Heart left ventricle (tissue), 16 donors: ENCODE measurements at places on chromosomes 7 and 10. TPM values are rescaled to one million over a fixed set of nuclear protein-coding genes. Genes with fewer than 3 reads are reported as not detected.

The VWDE gene
- 0.07 TPM for total RNA-seq

The KIAA1549 gene
- 1.8 TPM for total RNA-seq

GRCh38 chr10:130352291-130352645, 216.1 kb downstream of the GLRX3 start:
- DNase-seq = no peak
- H3K27me3 ChIP-seq = no peaks in the 10 kb centered on the region
- H3K4me3 ChIP-seq = no peak overlapping the region
- H3K27ac ChIP-seq = no peak overlapping the region

- DNase-seq = no peak
- H3K27me3 ChIP-seq = no peaks in the 10 kb centered on the region
- H3K27ac ChIP-seq = no peak overlapping the region
- no peak overlapping the region for H3K4me3 ChIP-seq
- H3K4me1 ChIP-seq = no peaks in the 10 kb centered on the region
- H3K36me3 ChIP-seq = no peaks in the 10 kb centered on the region
Measured at GRCh38 chr7:63114371-63114985, 884.2 kb upstream of the ZNF722 start.

DNA sequence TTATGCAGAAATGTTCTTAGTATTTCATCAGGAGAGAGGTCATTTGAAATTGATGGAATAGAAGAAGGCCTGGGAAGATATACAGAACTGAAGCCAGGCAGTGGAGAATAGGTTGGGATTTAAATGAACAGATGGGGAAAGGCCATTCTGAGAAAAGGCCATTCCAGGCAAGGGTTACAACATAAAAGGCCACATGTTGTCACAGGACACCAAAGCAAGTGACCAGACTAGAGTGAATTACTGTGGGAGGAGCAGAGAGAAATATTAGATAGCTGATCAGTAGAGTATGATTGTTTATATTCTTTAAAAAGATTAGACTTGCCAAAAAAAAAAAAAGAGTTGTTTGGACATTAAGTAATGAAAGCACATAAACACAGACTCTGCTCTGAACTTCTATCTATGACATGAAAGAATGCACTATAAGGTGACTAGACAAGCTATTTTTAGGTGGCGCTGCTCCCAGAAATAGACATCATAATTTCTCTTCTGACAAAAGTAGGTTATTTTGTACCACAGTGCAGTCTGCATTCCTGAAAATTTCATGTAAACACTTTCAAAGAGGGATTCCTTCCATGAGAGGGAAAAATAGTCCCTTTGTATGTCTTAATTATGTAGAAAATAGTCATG, 55.2 kb upstream of the DKK1 start:
- H3K36me3 ChIP-seq = no peaks in the 10 kb centered on the region
- no peaks in the 10 kb centered on the region for H3K27me3 ChIP-seq
- peak overlapping the region; percentile 28 for H3K27ac ChIP-seq
- no peak for DNase-seq
- no peak overlapping the region for H3K4me3 ChIP-seq

DNA sequence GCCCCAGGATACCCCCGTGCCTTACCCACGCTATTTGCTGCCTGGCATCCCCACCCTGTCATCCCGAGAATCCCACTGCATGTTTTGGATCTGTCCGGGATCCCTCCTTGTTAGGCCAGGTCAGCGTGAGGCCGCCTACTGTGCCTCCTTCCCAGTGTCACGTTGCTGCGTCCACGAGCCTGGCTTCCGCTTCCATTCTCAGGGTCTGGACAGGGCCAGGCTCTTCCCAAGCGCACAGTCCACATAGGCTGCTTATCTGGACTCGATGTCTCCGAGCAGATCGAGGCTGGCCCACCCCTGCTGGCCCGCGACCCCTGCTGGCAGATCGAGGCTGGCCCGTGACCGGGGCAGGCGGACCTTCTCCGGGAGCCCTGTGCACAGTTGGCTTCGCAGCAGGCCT, 27.1 kb downstream of the FOXK1 start:
- no peak for DNase-seq
- H3K4me1 ChIP-seq = peaks cover 28% of the 10 kb centered on the region
- H3K27me3 ChIP-seq = no peaks in the 10 kb centered on the region
- H3K36me3 ChIP-seq = no peaks in the 10 kb centered on the region
- H3K4me3 ChIP-seq = no peak overlapping the region

- no peak overlapping the region for H3K4me3 ChIP-seq
- H3K4me1 ChIP-seq = peaks cover 19% of the 10 kb centered on the region
- no peak for DNase-seq
- no peak overlapping the region for H3K27ac ChIP-seq
- H3K27me3 ChIP-seq = no peaks in the 10 kb centered on the region
- H3K36me3 ChIP-seq = peaks cover 52% of the 10 kb centered on the region
Measured at GRCh38 chr10:98417973-98418664, 3.1 kb upstream of the PYROXD2 start.

The ZNF485 gene
- 1.9 TPM for total RNA-seq

The ORAI2 gene
- total RNA-seq = 7.7 TPM

The CARD11 gene
- 0.33 TPM for total RNA-seq

The NIPSNAP2 gene
- 410 TPM for total RNA-seq

GRCh38 chr10:51620131-51620530, 79.3 kb downstream of the CSTF2T start:
- no peaks in the 10 kb centered on the region for H3K4me1 ChIP-seq
- H3K36me3 ChIP-seq = no peaks in the 10 kb centered on the region
- no peak overlapping the region for H3K27ac ChIP-seq
- H3K27me3 ChIP-seq = no peaks in the 10 kb centered on the region
- no peak for DNase-seq

DNA sequence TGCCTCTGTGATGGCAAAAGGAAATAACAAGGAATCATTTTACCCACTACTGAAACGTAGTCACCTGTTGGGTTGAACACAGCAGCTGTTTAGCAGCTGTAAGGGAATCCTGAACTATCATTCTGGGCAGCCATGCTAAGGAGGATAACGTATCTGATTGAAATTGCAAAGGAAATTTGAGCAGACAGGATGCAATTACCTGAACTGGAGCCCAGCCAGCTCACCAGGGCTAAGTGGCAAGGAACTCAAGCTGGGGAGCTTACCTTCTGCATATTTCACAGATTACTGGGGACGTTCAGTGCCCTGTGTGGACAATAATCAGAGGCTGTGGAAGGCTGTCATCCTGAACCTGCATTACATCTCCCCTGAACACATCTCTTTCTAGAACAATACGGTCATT, 650.5 kb downstream of the SORCS3 start:
- H3K36me3 ChIP-seq = no peaks in the 10 kb centered on the region
- H3K4me1 ChIP-seq = no peaks in the 10 kb centered on the region
- H3K27ac ChIP-seq = no peak overlapping the region
- DNase-seq = no peak
- H3K27me3 ChIP-seq = no peaks in the 10 kb centered on the region
- H3K4me3 ChIP-seq = no peak overlapping the region

- no peak for DNase-seq
- no peaks in the 10 kb centered on the region for H3K4me1 ChIP-seq
- H3K4me3 ChIP-seq = no peak overlapping the region
- no peaks in the 10 kb centered on the region for H3K36me3 ChIP-seq
- H3K27me3 ChIP-seq = no peaks in the 10 kb centered on the region
Measured at GRCh38 chr7:81173766-81174281, 255.0 kb upstream of the SEMA3C start.

DNA sequence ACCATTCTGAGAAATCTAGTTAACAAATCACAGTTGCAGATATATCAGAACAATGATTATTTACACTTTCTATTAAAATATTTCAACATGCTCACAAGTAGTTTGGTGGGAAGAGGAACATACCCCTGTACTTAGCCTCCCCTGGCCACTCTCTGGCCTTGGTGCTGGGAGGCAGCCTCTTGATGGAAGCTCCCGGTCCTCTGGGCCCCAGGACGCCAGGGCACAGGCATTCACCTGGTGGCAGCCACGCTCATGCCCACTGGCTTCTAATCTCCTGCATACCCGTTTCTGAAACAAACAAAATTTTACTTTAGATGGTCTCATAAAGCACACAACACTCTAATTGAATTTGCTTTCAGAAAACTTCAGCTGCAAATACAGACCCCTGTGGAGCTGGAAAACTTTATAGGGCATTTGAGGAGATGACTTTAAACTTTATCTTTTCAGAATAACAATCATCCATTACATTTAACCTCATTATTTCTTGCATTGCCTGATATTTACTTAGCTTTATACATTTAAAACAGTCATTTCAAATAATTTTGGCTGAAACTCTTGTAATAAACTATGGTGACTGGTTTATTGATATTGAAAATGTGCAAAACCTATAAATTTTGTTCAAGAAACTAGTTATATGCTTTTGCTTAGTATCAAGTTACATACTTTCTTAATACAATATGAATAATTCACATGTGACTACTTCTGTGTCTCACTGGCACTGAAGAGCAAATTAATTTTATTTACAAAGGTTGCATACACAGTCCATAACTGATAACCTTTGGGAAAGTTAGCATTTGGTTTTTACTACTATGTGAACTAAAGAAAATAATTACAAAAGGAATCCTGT, 30.8 kb downstream of the C10orf143 start:
- DNase-seq = no peak
- H3K27me3 ChIP-seq = no peaks in the 10 kb centered on the region
- H3K4me1 ChIP-seq = no peaks in the 10 kb centered on the region
- H3K36me3 ChIP-seq = no peaks in the 10 kb centered on the region
- no peak overlapping the region for H3K27ac ChIP-seq

DNA sequence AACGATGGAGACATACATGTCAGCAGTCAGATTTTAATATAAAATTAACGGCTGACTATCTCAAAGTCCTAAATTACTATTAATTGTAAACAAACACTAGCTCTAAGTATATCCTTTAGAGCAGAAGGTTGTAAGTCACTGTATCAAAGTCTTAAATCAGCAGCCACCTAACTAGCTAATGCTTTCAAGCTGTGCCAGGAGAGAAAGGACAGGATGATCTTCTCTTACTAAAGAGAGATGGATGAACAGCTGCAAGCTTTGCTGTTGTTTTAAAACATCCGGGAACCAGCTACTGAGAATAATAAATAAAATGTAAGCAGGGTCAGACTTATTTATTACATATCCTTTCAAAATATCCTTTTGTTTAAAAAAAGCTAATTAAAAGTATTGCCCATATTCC, 24.0 kb upstream of the ABLIM1 start:
- H3K4me3 ChIP-seq = peak overlapping the region; percentile 31
- no peaks in the 10 kb centered on the region for H3K27me3 ChIP-seq
- H3K4me1 ChIP-seq = peaks cover 10% of the 10 kb centered on the region

- no peak overlapping the region for H3K27ac ChIP-seq
- H3K4me1 ChIP-seq = peaks cover 26% of the 10 kb centered on the region
- no peaks in the 10 kb centered on the region for H3K36me3 ChIP-seq
- DNase-seq = no peak
- H3K4me3 ChIP-seq = no peak overlapping the region
Measured at GRCh38 chr10:128025951-128026350, 100.3 kb downstream of the MKI67 start.

DNA sequence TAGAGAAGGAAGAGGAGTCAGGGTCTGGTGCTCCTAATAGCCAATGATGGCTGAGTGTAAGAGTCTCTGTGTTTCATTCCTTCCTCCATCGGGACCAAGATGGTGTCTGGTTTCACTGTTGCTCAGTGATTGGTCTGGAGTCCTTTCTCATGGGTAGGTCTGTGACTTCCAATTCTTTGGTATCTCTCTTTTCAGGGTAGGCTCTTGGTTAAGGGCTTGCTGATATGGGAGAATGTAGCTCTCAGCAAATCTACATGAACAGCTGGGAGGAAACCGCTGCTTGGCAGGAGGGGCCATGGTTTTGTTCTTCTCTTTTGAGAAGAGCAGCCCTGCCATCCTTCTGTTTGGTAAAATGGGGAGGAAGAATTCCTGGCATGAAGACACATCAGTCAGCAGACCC, 209.1 kb upstream of the PODXL start:
- H3K27ac ChIP-seq = no peak overlapping the region
- no peaks in the 10 kb centered on the region for H3K27me3 ChIP-seq
- no peak for DNase-seq
- no peaks in the 10 kb centered on the region for H3K4me1 ChIP-seq

DNA sequence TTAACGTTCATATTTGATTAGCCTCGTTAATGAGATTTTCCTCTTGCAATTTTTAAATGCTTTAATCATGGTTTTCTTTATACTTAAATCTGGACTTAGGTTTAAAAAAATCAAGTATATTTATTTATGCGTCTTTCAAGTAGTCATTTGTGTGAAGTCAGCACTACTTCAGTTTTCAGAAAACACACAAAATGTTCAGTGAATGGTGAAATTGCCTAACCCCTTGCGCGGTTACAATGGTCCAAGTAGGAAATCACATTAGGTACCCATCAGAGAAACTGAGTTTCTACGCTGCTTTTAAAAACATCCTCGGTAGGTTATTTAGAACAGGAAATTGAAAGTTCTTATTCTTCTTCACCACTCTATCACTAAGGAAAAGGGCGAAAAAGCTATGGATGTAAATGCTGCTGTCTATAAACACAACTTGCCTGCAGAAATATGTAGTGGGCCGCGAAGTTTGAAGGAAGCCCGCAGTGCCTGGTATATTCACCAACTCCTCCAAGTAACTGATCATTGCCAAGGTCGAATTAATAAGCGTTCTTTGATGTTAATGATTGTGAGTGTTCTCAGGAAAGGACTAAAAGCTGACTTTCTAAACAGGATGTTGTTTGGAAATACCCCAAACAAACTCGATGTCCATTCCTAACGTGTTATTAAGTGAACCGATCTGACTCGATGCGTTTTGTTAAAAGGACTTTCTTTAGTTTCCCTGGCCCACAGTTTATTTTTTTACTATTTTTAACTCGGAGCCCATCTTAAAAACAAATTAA, 1.0 kb downstream of the SYPL1 start:
- H3K4me1 ChIP-seq = peaks cover 30% of the 10 kb centered on the region
- no peak for DNase-seq
- H3K36me3 ChIP-seq = no peaks in the 10 kb centered on the region
- H3K27ac ChIP-seq = peak overlapping the region; percentile 93
- no peaks in the 10 kb centered on the region for H3K27me3 ChIP-seq
- H3K4me3 ChIP-seq = peak overlapping the region; percentile 66

GRCh38 chr10:105024184-105024583, 383.1 kb downstream of the SORCS3 start:
- DNase-seq = no peak
- H3K36me3 ChIP-seq = no peaks in the 10 kb centered on the region
- H3K27me3 ChIP-seq = no peaks in the 10 kb centered on the region
- no peak overlapping the region for H3K27ac ChIP-seq
- H3K4me1 ChIP-seq = no peaks in the 10 kb centered on the region
